CD4-positive, alpha-beta memory T cell (primary cell): ENCODE measurements at places on chromosomes 1 and 21. TPM values are rescaled to one million over a fixed set of nuclear protein-coding genes. Genes with fewer than 3 reads are reported as not detected.

The HSD11B1 gene
- 7.3 TPM for polyA plus RNA-seq

The RPS27 gene
- 21,324 TPM for polyA plus RNA-seq

The CSMD2 gene
- polyA plus RNA-seq = not detected

- DNase-seq = no peak
Measured at GRCh38 chr1:164006621-164007020, 552.4 kb upstream of the PBX1 start.

GRCh38 chr1:24954631-24955030, 24.6 kb upstream of the RUNX3 start:
- DNase-seq = no peak

DNA sequence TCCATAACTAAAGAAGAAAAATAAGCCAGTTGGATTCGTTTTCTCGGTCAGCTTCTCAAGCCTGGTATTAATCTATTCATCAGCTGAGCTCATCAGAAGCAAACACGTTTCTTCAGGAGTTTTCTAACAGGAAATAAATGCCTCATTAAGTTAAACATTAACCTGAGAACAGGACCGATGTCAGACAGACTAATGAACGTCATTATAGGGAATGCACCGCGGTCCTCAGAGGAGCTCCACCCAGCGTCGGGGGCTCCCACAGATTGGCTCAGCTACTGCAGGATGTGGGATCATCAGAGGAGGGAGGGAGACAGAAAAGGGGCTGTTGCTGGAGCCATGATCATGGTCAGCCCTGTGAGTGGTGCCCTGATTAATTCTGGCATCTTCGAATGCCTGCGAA, 615.4 kb downstream of the PTPRU start:
- DNase-seq = no peak

GRCh38 chr1:157691285-157691920, 9.2 kb downstream of the FCRL3 start:
- DNase-seq = no peak

DNA sequence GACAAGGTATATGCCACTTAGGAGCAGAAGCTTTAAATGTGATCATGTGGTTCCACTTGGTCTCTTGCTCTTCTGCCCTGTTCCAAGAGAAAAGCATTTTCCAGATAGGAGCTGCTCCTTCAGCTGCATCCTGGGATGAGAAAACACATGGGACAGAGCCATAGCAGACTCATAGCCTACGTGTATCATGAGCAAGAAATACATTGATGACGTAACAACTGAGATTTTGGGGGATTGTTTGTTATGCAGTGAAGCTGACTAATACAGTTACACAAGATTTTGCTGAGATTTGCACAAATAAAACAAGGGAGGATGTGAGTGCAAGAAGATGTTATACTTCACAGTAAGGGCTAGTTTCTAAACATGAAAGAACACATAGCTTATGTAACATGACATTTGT, 36.0 kb upstream of the IRF2BP2 start:
- DNase-seq = no peak
